ENCODE measurements at places on chromosomes 12 and 14.

DNA sequence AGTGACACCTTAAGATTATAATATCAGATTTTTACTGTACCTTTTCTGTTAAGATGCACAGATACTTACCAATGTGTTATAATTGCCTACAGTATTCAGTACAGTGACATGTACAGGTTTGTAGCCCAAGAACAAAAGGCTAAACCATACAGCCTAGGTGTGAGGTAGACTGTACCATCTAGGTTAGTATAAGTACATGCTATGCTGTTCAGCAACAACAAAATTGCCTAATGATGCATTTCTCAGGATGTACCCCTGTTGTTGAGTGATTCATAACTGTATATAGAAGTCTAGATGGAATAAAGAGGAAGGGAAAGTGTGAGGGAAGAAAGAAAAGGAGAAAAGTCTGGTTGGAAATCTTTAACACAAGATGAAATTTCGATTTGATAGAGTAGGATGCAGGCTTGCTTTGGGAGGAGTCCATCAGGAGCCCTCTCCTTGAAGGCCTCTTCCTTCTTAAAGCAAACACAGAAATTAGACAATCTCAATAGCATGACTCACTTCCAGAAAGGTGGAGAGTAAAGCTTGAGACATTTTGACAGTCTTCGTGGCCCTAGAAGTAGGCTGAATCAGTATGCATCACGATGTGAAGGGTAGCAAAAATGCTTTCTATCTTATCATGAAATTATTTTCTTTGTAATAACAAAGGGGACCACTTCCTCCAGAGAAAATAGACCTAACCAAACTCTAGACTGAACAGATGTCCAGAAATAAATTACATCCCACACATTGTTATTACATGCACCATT is 191.5 kb downstream of the SYT1 start:
- DNase-seq, result no peak

GRCh38 chr12:131815131-131815530 is 13.1 kb upstream of the MMP17 start:
- DNase-seq, result no peak

- DNase-seq, result no peak
Observed at GRCh38 chr14:94673071-94673470, 60.9 kb downstream of the SERPINA3 start.

DNA sequence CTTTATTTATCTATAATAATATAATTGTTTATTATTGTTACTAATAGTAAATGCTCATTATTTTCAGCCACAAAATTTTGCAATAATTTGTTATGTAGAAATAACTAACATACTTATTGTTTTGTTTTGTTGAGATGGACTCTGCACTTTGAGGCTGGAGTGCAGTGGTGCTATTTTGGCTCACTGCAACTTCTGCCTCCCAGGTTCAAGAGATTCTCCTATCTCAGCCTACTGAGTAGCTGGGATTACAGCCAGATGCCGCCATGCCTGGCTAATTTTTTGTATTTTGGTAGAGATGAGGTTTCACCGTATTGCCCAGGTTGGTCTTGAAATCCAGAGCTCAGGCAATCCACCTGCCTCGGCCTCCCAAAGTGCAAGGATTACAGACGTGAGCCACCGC is 76.6 kb upstream of the RAP1B start:
- DNase-seq, result no peak

- DNase-seq, result no peak
Observed at GRCh38 chr14:24081739-24082211, 10.4 kb downstream of the CPNE6 start.

GRCh38 chr12:93614917-93615596 is 42.6 kb downstream of the SOCS2 start:
- no peak for DNase-seq

GRCh38 chr14:104804481-104805325 is 3.8 kb downstream of the ZBTB42 start:
- DNase-seq, result no peak

Data from stimulated activated CD8-positive, alpha-beta memory T cell treated with anti-CD3 and anti-CD28 coated beads, Interleukin-7, amount 100 ng/mL, for 24 hours (primary cell).